ENCODE measurements at places on chromosomes 7 and 10.

DNA sequence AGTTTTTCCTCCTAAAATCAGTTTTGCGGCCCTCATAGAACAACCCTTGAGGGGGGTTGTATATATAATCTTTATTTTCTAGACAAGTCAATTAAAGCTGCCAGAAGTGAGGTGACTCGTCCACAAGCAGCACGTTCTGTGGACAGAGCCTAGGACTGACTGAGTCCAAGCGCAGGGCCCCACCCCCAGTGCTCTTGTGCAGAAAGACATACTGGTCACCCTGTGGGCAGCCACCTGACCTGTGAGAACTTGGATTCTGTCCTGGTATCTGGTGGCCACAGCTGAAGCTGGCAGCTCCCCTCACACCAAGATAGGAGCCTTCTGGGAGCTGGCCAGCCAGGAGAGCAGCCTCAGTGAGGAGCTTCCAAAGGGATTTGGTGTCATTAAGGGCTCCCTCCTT lies 89.3 kb downstream of the GRK5 start:
- DNase-seq = no peak

DNA sequence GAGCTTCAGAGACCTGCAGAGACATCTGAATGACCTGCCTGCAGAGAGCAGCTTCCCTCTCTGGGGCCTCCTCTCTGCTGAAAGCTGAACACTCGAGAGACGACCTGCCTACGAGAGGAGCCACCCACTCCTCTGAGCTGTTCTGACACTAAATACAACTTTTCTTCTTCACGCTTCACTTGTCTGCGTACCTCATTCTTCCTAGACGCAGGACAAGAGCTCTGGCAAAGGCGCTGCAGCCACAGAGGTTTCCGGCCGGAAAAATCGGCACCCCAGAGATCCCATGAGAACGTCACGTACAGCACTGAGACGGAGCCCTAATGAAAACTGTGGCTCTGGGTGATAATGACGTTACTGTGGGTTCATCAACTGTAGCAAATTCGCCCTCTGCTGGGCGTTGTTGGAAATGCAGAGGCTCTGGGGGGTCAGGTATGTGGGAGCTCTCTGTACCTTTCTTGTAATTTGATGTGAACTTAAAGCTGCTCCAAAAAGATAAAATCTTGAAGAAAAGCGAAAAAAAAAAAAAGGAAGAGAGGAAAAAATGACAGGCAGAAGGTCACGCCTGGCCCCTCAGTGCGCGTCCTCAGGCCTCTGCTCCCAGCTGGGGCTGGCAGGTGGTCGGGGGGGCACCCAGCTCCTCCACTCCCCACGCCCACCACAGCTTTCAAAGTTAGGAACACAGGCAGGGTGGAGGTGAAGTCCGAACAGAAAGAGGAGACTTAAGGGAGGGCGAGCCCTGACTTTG lies 120.7 kb downstream of the DYNC2I1 start:
- DNase-seq = no peak

DNA sequence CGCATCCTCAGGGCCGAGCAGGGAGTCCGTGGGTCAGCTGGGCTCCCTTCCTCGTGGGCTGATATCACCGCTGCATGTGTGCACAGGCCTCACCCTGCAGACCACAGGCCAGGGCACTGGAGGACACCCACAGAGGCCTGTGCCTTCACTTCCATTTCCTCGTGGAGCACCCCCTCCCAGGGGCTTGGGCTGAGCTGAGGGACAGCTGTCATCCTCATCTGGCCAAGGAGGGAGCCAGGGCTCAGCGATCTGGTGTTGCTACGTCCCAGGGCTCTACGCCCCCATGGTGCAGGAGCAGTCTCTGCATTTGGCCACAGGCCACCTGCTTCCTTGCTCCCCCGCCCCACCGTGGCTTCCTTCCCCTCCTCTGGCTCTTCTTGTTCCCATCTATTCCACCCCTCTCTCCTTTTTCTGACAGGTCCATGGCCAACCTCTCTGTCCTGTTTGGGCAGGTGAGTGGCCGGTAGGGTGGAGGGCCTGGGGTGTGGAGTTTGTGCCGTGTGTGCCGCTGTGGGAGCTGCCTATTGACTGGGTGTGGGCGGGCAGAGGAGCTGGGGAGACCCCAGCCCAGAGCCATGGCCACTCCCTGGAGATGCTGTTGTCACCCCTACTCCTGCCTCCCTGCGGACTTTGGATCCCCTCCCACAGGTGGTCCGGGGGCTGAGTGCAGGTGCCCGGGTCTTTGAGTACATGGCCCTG lies 8.3 kb upstream of the ASIC3 start:
- no peak for DNase-seq

DNA sequence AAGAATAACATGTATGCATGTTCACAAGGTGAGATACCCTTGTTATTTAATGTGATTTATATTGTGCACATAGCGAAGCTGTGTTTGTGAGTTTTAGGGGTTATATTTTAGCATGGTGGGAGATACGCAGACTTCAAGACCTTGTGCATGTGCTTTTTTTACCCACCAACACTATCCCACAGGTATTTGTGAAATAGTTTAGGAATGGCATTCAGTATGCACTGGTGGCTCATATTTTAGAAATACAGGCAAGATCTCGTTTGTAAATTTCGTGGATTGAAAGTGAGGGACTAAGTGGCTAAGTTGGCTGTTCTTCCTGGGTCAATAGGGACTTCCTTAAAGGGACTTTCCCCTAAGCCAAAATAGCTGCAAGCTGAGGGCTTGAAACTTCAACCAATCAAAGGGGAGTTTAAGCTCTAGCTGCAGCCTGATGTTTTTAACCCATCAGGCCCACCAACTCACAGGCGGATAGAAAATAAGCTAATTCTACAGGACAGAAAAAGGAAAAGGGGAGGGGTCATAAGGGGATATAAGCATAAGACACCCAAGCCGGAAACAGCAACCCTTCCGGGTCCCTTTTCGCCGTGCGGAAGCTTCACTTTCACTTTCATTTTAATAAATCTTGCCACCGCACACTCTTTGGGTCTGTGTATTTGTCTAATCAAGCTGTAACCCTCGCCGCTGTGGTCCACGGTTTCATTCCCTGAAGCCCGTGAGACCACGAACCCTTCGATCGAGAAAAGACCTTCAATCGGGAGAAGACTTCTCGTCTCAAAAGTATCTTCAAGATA lies 291.0 kb downstream of the GPR158 start:
- peak; percentile 44 for DNase-seq

DNA sequence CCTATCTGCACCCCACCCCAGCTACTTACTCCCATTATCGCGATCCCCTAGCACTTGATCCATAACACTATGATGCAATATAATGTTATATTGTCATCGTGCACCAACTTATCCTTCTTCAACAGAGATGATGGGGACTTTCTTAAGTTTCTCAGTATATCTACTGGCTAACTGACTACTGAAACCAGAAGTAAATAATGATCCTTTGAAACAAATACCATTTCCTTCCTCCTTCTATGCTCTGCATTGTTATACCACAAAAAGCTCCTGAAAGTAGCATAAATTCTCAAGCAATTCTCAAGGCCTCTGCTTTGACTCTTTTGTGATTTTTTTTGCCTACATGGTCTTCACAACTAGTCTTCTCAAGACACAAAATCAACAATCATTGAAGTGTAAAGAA lies 68.9 kb downstream of the HTR7 start:
- no peak for DNase-seq

- no peak for DNase-seq
Measured at GRCh38 chr7:120400806-120401455, 128.0 kb downstream of the KCND2 start.

GRCh38 chr7:108589199-108589598 lies 19.5 kb downstream of the DNAJB9 start:
- DNase-seq = no peak

DNA sequence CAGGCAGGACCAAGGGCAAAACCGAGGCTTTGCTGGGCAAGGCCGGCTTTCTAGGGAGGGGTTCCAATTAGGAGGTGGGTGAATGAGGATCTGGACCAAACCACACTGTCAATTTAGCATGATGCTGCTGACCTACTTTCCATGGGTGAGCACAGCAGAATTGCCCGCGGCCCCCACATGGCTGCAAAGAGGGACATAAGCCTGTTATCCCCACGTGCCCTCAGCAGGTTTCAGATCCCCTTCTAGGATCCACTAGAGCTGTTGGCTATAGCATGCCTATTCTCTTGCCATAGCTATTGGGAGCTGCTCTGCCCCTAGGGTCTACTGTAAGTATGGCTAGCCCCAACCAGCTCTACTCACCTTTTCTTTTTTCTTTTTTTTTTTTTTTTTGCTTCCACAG lies 102.8 kb downstream of the COL13A1 start:
- no peak for DNase-seq

- DNase-seq = peak; percentile 95
Measured at GRCh38 chr7:68224041-68224741, 1227.6 kb downstream of the TYW1 start.

- no peak for DNase-seq
Measured at GRCh38 chr10:72310241-72310633, 36.5 kb downstream of the DDIT4 start.

DNA sequence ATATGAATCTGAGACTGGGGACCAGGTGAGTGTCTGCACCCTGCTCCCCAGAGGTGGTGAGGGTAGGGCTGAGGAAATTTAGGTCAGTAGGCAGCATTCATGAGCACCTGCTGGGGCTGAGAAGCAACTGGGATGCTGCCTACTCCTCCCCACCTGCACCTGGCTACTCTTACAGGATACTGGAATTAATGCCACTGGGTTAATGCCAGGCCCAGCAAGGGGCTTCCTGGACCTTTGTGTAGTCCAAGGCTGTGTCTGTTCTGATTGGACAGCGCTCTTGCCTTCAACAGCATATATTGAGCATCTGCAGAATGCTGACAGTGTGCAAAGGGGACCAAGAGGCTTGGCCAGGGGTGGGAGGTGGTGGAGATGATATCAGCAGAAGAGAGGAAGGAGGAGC lies 32.1 kb downstream of the ADCYAP1R1 start:
- DNase-seq = no peak

DNA sequence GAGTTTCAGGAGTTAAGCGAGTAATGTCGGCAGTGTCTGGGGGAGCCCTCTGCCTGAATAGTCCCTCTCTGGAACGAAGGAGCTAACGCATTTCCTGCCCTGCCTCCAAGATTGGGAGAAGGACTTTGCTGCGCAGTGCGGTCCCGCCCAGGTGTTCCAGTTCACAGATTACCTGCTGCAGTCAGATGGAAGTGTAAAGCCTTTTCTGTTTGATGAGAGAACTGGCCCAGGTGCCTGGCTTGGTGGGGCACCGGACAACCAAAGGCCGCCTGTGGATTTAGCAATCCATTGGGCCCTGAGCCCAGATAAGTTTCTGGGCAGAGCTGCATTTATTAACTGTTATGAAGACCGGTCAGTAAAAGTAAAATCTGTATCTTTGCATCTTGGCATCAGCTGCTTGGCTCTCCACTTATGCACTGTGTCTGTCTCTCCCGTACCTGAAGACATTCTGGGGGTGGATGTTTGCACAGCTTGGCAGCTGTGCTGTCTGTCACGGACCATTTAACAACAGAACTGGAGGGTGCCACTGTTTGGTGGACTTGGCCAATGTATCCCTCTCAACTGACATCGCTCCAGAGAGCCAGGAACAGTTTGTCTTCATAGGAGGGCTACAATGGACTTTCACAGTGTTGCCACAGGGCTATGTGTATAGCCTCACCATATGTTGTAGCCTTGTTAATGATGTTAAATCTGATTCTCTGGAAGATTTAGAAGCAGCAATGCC lies 654.7 kb upstream of the ZWINT start:
- peak; percentile 82 for DNase-seq

- peak; percentile 2 for DNase-seq
Measured at GRCh38 chr10:113187063-113187777, 237.2 kb downstream of the TCF7L2 start.

GRCh38 chr7:151954866-151955820 lies 1.1 kb upstream of the GALNTL5 start:
- no peak for DNase-seq

- DNase-seq = no peak
Measured at GRCh38 chr7:124965553-124965952, 35.9 kb upstream of the POT1 start.

- DNase-seq = no peak
Measured at GRCh38 chr7:2279896-2280295, 34.3 kb downstream of the SNX8 start.

- no peak for DNase-seq
Measured at GRCh38 chr10:23341004-23341403, 3.6 kb downstream of the C10orf67 start.

- DNase-seq = peak; percentile 5
Measured at GRCh38 chr10:71666639-71667386, 52.8 kb downstream of the C10orf105 start.

GRCh38 chr7:88477976-88478375 lies 171.3 kb upstream of the STEAP4 start:
- no peak for DNase-seq

- DNase-seq = no peak
Measured at GRCh38 chr10:132479024-132479602, 58.5 kb upstream of the INPP5A start.

Data from DMS79 treated with DMSO at 0.1 percent for 48 hours (cell line).